ENCODE measurements at places on chromosomes 2 and 18. TPM values are rescaled to one million over a fixed set of nuclear protein-coding genes. Genes with fewer than 3 reads are reported as not detected.

The ZAP70 gene
- total RNA-seq = under 0.01 TPM

The GKN1 gene
- total RNA-seq = not detected

The CNTNAP5 gene
- total RNA-seq = not detected

The SFTPB gene
- total RNA-seq = not detected

The BOLL gene
- total RNA-seq = not detected

The SERPINB2 gene
- total RNA-seq = 28.1 TPM

The ZNF2 gene
- total RNA-seq = 5.1 TPM

The CFAP221 gene
- total RNA-seq = not detected

The RBKS gene
- 0.79 TPM for total RNA-seq

The GDF7 gene
- total RNA-seq = 2.5 TPM

The CFAP65 gene
- total RNA-seq = not detected

The PRSS56 gene
- not detected for total RNA-seq

All from thoracic aorta endothelial cell (primary cell).